Islet precursor cell (in vitro differentiated cells): ENCODE measurements at places on chromosomes 11 and 22.

DNA sequence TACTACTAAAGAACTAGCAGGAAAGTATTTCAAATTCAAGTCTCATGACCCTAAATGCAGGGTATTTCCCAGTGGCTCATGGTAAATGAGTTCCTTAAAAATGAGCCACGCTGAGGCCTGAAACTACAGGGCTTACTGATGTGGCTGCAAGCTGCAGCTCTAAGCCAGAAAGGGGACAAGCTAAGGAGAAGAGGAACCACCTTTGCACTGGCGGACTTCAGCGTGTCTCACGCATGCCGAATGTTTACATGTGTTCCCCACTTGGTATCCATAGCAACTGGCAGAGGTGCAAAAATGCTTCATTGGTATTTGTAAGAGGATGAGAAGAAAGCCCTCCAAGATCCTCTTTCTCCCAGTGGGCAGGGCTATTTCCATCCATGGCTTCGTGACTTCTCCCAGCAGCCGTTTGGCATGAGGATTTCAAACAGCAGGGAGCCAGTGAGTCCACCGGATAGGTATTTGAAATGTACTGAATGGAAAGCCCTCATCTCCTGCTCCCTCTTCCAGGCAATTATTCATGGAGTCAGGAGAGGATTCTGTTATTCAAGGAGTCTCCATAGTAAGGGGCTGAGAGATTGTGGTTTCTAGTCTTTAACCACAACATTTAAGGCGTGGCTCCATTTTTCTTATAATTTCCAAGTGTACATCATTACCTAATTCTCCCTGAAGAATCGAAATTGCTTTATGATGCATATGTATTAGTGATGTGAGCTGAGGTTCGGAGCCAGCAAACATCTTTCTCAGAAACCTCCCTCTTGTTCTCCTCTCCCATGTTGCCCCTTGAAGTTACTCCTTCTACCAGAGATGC lies 55.3 kb upstream of the CD44 start:
- peak; percentile 62 for DNase-seq

DNA sequence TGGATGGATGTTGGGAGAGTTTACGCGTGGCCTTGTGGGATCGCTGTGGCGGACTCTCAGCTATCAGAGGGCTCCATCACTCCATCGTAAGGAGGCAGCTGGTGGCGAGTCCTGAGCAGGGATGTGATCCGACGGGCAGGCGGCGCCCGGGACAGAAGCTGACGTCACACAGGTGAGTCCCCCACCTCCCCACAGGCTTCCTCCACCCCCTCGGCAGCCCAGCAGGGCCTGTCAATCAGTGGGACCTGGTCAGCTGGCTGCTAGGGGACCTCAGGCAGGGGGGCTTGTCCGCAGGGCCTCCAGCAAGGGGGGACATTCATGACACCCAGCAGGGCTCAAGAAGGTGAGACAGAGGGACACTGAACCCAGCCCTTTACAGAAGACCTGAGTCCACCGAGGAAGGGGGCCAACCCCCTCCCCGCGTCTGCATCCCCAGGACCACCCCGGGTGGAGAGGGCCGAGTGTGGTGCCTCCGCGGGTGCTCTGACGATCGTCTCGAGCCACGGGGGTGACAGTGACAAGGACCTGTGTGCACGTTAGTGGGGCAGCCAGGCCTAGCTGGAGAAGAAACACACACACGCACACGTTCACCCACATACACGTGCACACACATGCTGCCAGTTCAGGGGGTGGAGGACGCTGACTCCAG lies 7.1 kb downstream of the HRAS start:
- peak; percentile 43 for DNase-seq

DNA sequence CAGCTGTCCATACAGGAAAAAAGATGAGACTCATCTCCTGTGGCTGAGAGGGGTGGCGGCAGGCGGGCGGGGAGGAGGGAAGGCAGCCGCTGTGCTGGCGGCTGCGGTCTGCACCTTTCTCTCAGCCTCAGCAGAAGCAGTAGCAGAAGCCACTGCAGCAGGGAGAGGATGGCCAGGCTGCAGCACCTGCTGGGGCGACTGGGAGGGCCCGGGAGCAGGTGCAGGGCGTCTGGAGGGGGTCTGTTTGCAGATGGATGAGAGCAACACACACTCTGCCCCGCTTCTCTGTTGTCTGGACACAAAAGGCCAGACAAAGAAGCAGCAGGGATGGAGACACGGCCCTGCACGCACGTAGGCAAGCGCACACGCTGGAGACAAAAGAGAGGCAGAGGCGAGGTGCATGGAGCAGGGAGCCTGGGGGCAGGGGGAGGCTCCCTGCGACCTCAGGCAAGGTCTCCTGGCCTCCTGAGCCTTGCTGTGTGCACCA lies 9.3 kb upstream of the MIAT start:
- peak; percentile 72 for DNase-seq

- DNase-seq: no peak
Observed at GRCh38 chr11:103545551-103545950, 436.3 kb downstream of the DYNC2H1 start.

GRCh38 chr11:93166862-93167261 lies 30.9 kb downstream of the SLC36A4 start:
- DNase-seq: no peak

DNA sequence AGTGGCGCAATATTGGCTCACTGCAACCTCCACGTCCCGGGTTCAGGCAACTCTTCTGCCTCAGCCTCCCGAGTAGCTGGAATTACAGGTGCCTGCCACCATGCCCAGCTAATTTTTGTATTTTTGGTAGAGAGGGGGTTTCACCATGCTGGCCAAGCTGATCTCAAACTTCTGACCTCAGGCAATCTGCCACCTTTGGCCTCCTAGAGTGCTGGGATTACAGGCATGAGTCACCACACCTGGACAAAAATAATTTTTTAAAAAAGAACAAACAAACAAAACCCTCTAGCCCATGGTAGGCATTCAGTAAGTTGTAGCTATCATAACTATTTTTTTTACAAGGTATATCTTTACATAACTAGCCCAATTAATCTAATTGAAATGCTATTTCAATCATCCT lies 73.9 kb upstream of the CAPRIN1 start:
- DNase-seq: no peak

DNA sequence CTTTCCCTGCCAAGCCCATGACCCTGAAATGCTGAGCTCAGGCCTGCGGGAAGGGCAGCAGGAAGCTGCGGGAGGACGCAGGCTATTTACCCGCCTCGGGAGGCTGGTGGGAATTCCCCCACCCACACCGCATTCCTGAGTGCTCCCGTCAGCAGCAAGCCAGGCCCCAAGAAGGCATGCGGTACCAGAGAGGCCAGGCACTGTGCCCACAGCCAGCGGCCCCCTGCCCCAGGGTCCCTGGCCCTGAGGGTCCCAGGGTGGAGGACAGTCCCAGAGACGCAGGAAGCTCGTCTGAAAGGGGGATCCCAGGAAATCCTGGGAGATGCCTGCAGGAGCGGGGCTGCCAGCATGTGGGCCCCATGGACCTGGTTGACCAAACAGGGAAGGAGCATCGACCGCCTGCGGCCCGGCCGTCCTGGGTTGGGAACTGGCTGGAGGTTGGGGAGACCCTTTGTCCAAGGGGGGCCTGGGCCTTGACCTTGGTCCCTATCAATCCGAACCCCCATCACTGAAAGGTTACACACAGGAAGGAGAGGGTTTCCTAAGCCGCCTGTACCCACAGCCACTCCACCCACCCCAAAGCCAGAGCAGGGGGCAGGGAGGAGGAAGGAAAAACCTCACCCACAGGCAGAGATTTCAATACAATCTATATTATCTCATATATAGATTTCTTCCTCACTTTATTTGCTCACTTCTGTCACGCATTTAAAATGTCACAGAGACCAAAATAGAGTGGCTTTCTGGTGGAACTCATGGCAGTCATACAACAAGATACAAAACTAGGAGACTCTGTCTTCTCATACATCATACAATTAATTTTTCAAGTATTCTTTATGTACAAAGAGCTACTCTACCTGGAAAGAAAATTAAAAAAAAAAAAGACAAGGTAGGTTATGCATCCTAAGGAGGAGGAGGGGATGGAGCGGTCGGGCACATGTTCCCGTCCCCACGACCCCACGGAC lies 17.1 kb downstream of the MAFF start:
- peak; percentile 97 for DNase-seq

DNA sequence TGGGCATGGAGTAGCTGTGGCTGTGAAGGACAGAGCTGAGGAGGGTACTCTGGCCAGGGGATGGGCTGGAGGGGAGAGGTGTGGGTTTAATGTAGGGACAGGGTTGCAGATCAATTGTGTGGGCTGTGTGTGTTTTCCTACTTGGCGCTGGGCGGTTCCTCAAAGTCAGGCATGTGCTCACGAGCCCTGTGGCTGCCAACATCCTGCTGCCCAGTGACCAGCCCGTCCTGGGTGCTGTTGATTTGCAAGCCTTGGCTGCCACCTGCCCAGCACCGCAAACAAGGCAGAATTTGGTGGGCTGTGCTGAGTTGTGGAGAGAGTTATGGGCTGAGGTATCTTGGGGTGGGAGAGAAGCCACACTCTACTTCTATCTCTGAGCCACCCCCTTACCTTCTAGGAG lies 69.2 kb downstream of the SCN3B start:
- no peak for DNase-seq

DNA sequence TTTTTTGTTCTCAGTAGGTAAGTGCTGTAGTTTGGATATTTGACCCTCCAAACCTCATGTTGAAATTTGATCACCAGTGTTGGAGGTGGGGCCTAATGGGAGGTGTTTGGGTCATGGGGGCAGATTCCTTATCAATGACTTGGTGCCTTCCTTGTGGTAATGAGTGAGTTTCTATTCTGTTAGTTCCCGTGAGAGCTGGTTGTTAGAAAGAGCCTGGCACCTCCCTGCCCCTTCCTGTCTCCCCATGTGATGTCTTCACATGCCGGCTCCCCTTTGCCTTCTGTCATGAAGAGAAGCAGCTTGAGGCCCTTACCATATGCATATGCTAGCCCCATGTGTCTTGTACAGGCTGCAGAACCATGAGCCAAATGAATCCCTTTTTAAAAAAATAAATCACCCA lies 138.3 kb downstream of the TMEM135 start:
- DNase-seq: no peak

- no peak for DNase-seq
Observed at GRCh38 chr11:109522116-109522755, 100.2 kb downstream of the C11orf87 start.

DNA sequence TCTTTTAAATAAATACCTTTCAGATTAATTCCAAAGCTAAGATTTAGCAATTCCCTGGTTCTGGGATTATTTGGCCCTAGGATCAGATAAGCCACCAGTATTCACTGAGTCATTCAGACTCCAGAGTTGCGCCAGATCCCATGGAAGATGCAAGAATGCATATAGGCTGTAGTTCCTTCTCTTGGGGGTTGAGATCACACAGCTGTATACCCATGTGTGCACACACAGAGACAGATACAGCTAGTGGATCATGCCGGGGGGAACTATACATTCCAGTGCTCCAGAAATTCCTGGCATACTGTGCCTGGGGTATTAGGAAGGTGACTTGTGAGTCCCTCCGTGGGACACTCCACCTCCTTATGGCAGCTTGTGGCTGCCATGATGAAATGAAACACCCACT lies 75.4 kb downstream of the ZBTB16 start:
- DNase-seq: peak; percentile 91

DNA sequence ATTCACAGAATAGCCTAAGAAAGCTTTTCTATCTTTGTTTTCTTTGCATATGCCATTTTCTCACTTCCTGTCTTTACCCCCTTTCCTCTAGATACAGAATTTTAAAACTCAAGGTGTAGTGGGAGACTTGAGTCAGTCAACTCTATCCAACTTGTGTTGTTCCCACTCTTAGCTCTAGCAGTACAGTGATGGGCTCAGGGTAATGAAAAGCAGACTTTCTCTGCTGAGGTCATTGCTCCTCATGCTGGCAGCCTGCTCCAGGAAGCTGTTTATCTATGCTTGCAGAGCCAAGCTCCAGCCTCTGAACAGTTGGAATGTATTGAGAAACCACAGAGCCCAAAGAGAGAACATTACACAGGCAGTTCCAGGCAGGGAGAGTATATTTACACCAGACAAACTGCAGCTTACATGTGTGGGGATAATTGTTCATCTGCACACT lies 68.1 kb downstream of the CSTPP1 start:
- peak; percentile 86 for DNase-seq

DNA sequence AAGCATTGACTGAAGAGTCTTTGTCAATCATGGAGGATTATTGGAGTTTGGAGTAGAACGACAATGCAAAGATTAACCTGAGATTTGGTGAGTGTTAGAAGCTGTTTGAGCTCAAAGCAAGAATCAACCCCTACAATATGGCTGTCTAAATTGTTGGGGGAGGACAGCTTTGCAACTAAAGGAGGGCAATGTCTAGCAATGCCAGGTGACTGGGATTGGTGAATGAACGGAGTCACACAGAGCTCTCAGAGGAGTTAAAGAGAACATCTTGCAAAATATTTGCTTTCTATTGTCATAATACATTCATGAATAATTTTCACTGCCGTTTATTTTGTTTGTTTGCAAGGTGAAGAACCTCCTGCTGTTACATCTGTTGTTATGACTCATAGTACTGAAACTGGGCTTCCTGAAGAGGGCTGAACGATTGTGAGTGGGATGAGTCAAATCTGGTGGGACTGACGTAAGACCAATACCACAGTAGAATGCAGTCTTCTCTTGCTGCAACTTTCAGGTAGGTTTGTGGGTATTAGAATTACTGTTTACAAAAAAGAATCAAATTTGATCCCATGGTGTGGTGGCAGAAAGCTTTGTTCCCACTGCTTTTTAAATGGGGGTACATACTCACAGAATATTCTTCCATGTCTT lies 281.9 kb downstream of the CADM1 start:
- DNase-seq: peak; percentile 60

DNA sequence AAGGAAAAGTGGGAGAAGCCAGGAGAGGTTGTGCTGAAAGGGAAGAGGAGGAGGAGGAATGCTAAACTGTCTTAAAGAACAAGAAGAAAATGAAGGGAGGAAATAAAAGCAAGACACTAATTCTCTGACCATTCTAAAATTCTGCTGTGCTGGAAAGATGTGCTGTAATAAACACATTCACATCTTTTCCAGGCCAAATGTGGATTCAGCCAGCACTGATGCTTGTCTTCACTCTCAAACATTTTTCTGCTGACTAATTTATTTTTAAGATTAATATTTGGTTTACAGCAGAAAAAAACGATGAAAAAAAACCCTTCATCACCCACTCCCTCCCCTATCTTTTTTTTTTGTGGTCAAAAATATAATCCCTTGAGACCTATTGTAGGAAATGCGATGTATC lies 223.6 kb downstream of the SWAP70 start:
- DNase-seq: no peak

GRCh38 chr11:63639199-63639832 lies 25.1 kb upstream of the PLAAT3 start:
- DNase-seq: no peak

- no peak for DNase-seq
Observed at GRCh38 chr11:127274328-127274676, 273.7 kb upstream of the KIRREL3 start.

- DNase-seq: no peak
Observed at GRCh38 chr11:44939673-44940395, 10.8 kb downstream of the TP53I11 start.

- DNase-seq: peak; percentile 83
Observed at GRCh38 chr11:32071811-32072210, 19.1 kb upstream of the RCN1 start.

GRCh38 chr11:3905080-3905953 lies 49.9 kb downstream of the STIM1 start:
- DNase-seq: peak; percentile 88
